Kidney (tissue), 22 donors: ENCODE measurements at places on chromosomes 16 and 17.

DNA sequence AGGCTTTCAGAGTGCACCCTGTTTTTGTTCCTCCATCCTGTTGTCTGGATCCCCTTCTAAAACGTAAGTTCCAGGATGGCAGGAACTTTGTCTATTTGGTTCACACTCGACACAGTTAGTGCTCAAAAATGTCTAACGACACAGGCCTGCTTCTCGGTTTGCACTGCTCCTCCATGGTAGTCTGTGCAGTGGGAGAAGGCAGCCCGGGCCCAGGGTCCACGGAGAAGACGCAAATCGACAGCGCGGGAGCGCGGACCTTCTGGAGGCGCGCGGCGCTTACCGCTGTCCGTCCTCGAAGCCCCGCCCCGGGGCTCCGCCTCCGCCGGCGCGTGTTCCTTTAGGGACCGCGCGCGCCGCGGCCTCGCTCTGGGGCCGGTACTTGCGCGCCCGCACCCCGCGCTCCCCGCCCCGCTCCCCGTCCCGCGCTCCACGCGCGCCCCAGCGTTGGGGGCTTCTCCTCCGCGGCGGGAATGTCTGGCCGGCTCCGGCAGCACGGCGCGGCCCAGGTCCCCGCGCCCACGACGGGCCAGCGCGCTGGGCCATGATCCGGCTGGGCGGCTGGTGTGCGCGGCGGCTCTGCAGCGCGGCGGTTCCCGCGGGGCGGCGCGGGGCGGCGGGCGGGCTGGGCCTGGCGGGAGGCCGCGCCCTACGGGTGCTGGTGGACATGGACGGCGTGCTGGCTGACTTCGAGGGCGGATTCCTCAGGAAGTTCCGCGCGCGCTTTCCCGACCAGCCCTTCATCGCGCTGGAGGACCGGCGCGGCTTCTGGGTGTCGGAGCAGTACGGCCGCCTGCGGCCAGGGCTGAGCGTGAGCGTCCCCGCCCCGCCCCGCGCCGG lies at the start of gene NT5M:
Gene NT5M, plus strand, starts transcription at position 364 of the 837 bp plus-strand sequence. Its CDS starts 178 bp downstream, at position 542.
- DNase-seq = peak; percentile 88

GRCh38 chr16:81094771-81095251 lies 1.4 kb downstream of the GCSH start:
- DNase-seq = no peak

DNA sequence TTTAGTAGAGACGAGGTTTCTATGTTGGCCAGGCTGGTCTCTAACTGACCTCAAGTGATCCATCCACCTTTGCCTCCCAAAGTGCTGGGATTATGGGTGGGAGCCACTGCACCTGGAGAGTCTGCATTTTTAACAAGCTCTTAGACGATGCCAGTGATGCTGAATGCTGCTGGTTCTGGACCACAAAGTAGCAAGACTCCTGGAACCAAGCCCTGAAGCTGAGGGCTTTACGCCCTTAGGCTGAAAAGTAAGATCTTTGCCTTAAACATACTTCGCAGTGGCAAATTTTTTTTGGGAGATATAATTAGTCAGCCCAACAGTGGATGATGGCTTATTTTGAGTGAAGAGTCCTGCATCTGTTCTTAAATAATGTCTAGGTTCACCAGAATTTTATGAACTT lies 14.0 kb downstream of the METTL9 start:
- no peak for DNase-seq

GRCh38 chr16:24976061-24976779 lies 38.9 kb downstream of the ARHGAP17 start:
- DNase-seq = no peak

DNA sequence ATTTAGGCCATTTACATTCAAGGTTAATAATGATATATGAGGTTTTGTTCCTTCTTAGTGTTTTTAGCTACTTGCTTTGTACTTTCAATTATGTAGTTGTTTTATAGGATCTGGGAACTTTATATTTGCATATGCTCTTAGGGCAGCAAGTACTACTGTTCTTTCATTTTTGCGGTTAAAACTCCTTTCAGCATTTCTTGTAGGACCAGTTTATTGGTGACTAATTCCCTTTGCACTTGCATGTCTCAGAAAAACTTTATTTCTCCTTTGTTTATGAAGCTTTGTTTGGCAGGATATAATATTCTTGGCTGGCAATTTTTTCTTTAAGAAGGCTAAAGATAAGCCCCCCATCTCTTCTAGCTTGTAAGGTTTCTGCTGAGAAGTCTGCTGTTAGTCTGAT lies 131.3 kb upstream of the CDH8 start:
- no peak for DNase-seq

GRCh38 chr16:31008149-31008548 lies 2.3 kb downstream of the STX1B start:
- no peak for DNase-seq

DNA sequence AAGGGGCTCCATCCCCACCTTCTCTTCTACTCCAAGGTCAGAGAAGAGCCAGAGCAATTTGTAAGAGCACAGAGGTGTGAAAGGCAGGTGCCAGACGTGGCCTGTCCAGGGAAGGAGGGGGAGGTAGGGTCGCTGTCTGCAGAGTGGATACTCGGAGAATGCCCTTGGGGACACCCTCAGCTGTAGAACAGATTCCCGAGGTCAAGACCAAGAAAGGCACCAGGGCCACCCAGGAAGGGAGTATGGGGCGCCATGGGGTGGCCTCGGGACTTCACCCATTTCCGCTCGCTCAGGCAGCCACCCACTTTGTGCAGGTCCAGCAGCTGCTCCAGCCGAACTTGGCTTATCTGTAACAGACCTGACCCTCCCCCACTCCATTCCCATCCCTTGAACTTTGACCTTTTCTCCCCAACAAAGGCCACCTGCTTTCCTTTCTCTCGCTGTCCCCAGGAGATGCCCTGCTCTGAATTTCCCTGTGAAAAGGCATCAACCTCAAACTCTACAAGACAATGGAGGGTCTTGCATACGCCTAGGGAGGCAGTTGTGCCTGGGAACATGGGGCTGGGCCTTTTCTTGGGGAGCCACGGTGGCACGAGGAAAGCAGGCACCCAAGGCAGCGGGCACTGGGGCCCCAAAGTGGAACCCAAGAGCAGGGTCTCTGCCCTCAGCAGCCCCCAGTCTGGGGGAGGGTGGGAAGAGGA lies 11.3 kb upstream of the AXIN2 start:
- DNase-seq = no peak

- no peak for DNase-seq
Measured at GRCh38 chr17:66739553-66739952, 95.4 kb upstream of the CACNG5 start.

DNA sequence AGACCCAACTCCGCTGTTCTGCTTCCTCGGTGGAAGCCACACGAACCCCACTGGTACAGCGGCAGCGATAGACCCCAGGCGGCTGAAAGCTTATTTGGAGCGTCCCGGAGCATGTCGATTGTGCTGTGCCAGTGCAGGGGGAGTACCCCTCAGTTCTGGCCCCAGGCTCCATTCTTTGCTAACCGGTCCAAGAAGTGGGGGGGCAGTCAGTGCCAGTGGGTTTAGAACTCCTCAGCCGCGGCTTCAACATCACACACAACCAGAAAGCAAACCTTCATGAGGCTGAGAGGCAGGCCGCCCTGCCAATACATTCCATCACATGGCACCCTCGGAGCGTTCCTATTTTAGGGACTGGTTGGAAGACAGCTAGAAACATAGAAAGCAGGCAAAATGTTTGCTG lies 1.7 kb upstream of the MNT start:
- DNase-seq = no peak

- no peak for DNase-seq
Measured at GRCh38 chr17:49578414-49578813, 2.7 kb downstream of the NXPH3 start.

DNA sequence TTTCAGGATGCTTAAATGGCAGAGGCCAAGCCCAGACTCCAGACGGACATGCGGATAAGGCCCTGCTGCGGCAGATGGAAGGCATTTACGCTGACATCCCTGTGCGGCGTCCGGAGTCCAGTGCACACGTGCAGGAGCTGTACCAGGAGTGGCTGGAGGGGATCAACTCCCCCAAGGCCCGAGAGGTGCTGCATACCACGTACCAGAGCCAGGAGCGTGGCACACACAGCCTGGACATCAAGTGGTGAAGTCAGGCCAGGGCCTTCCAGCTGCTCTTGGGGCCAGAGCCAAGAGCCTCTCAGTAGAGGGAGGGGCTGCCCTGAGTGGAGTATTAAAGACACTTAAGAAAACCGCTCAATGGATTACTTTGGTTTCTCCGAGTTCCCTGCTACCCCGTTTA lies 29.4 kb downstream of the NARF start:
- no peak for DNase-seq

DNA sequence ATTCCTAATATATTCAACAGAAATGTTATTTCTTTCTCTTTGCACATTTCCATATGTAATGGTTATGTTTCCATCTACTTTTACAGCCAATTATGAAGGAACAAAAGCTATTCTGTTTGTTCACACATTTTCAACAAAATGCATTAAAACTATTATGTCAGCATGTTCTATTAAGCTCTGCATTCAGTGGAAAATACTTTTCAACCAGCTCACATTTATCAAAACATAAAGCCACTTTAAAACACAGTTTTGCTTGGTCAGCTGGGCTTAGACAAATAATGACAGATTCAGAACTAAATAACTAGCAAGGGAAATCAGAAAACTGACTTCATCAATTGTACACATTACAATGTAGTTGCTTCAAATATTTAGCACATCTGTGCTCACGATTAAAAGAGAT lies 6.9 kb downstream of the SALL1 start:
- no peak for DNase-seq

DNA sequence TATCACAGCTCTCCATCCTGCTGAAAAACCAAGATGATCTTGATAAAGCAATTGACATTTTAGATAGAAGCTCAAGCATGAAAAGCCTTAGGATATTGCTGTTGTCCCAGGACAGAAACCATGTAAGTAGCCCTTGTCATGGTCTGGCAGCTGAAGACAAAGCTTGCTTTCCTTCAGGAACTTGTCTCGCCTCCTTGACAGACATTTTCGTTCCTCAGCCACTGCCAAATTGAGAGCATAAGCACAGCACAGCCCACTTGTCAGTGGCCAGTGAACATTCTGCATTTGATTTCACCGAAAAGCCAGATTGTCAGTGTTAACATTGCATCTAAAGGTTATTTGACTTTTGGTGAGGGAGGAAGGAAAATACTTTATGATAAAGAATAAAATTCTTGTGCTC lies 35.6 kb downstream of the MAP3K3 start:
- no peak for DNase-seq
